Foreskin fibroblast (primary cell): ENCODE measurements at places on chromosomes 5 and 9.

DNA sequence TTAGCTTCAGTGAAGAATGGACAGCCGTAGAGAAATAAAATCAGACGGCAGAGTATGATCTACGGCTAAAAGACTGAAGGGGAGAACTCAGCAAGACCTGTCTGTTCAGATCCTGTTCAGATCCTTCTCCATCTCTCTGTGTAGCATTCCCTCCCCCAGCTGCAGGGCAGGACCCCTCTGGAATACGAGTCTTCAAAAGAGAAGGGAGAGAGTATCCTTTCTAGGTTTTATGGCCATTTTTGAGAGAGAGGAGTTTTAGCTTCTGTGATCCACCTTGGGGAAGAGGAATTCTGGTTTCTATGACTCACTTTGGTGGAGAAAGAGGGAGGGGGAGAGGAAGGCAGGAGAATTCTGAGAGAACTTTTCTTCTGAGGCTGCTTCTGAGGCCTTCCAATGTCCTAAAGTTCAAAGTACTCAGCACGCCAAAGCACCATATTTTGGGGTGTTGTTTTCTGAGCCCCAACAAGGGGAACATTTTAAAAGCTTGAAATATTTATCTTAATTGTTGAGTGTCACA is 194.4 kb upstream of the TLE4 start:
- DNase-seq = peak; percentile 46

DNA sequence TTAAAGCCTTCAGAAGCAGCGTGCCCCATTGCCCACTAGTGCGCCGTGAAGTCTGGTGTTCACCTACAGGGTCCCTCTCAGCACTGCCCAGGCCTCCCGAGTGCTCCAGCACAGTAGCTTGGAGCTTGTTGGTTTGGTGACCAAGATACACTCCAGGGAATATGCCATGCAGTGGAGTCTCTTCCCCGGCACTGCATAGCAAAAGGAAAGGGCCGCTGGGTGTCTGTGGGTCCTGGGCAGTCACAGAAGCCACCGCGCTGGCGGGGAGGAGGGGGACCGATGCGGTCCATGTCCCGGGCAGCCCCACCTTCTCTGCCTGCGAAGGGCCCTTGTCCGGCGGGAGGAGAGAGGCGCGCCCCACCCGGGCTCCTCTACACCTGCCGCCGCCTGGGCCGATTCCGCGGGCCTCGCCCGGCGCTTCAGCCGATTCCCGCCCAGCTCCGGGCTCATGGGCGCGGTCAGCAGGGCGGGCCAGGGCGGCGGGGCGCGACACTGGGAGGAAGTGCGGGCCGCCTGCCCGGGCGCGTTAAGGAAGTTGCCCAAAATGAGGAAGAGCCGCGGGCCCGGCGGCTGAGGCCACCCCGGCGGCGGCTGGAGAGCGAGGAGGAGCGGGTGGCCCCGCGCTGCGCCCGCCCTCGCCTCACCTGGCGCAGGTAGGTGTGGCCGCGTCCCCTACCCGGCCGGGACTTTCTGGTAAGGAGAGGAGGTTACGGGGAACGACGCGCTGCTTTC is at the start of gene SYK:
Gene SYK, plus strand, starts transcription at position 579 of the 732 bp plus-strand sequence. CDS start 42,080 bp downstream, outside the sequence.
- no peak for DNase-seq

GRCh38 chr9:36074870-36075532 is 38.3 kb downstream of the RECK start:
- peak; percentile 84 for DNase-seq

- peak; percentile 83 for DNase-seq
These were observed 250.0 kb downstream of the NR3C1 start for GRCh38 chr5:143153332-143154119.

DNA sequence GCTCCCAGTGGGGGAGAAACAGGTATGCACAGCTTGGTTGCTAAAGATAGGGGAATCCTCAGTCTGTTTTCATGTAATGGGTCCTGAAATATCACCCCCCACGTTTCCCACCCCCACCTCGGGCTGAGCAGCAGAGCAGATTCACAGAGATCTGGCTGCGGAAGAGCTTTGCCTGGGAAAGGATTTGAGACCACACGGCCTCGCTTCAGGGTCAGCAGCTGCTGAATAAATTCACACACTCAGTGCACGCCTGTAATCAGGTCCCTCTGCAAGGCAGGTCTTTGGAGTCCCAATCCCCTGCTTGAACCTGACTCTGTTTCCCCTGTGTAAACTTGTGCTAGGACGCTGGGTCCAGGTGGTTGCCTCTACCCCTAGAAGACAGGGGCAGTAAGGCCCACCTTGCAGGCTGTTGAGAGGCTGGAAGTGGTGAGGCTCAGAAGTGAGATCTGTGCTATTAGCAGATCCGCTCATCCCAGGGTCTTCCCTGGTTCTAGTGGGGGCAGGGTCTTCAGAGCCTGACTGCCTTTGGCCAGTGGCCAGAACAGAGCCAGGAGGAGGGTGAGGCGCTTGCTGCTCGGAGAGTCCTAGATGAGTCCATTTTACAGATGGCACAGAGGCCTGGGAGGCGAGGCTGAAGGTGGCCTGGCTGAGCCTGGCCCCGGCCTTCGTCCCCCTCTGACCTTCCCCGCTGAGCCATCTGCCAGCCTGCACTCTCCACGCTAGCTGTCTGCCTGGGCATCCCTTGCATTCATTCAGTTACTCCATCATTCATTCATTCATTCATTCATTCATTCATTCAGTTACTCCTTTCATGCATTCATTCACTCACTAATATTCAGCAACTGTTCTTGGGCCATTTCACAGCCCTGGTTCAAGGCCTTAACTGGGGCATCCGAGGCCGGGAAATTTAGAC is 16.7 kb upstream of the NEURL1B start:
- no peak for DNase-seq

GRCh38 chr5:137273511-137273910 is 225.6 kb downstream of the SPOCK1 start:
- no peak for DNase-seq

DNA sequence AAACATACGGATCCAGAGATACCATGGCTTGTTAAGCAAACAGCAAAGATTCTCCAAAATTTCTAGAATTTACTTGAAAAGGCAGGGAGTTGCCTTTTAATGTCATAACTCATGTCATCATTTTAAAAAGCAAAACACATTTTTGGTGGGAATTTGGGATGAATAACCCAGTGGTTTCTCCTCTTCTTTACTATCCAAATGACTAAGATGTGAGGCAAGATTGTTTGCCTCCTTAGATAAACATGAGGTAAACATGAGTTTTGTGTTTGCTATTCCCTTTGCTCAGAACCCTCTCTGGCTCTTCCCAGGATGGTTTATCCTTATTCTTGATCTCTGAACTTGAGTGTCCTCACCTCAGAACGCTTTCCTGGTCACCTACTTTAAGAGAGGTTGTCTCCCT is 267.0 kb downstream of the EBF1 start:
- DNase-seq = peak; percentile 70

DNA sequence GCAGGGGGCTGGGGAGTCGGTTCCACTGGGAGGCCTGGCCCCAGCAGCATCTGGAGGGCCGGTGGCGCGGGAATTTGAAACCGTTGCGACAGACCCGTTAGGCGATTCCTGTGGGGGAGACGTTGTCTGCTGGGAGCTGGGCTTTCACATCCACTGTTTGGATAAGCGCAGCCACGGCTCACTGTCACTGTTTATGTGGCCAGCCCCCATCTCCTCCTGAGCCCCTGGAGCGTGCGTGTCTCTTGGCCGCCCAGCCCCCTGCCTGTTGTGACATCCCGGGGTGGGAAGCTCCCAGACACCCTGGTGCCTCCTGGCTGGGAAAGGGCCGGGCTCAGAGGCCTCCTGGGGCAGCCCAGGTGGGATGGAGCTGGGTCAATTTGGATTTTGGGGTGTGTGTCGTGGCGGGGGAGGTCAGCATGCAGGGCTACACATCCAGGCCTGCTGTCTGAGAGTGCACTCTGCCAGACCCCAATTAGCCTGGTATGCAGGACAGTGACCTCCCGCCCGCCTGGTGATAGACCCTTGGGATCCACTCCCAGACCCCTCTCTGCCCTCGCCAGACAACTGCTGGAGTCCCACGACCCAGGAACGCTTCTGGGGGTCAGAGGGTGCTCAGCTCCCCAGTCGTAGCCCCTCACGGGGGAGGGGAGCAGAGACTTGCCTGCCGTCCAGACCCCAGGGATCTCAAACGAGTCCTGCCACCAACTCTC is 62.0 kb upstream of the RNU6ATAC start:
- peak; percentile 62 for DNase-seq

DNA sequence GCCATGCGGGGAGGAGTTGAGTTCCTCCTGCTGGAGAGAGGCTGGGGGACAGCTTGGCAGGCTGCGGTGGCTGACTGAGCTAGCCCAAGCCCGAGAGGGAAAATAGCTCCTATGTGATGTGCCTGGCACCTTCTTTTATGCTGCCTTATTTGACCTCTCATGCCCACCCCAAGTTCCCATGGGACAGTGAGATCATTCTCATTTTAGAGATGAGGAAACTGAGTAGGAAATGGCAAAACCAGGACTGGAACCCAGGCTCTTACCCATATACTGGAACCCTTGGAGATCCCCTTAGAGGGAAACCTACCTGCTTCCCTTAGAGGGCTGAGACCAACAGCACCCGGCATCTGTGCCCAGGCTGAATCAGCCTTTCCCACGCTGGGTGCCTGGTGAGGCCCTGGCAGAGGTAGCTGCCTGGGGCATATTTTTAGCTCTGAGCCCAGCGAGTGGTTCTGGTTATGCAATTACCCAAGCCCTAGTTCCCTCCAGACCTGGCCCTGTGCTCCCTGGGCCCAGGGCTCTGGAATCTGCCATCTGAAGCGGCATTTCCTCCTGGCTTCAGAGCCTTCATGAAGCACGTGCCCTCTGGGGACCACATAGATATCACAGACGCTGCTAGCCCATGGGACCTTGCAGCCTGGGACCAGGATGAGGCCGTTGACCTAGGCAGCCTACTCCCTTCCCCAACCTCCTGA is 23.6 kb downstream of the COL27A1 start:
- no peak for DNase-seq

- DNase-seq = no peak
These were observed 23.9 kb downstream of the PAX5 start for GRCh38 chr9:37010180-37010579.

GRCh38 chr5:124700333-124700732 is 46.1 kb downstream of the ZNF608 start:
- no peak for DNase-seq

- no peak for DNase-seq
These were observed 10.9 kb downstream of the AQP3 start for GRCh38 chr9:33436445-33436844.

GRCh38 chr9:129434187-129434586 is 186.7 kb downstream of the C9orf50 start:
- DNase-seq = no peak

DNA sequence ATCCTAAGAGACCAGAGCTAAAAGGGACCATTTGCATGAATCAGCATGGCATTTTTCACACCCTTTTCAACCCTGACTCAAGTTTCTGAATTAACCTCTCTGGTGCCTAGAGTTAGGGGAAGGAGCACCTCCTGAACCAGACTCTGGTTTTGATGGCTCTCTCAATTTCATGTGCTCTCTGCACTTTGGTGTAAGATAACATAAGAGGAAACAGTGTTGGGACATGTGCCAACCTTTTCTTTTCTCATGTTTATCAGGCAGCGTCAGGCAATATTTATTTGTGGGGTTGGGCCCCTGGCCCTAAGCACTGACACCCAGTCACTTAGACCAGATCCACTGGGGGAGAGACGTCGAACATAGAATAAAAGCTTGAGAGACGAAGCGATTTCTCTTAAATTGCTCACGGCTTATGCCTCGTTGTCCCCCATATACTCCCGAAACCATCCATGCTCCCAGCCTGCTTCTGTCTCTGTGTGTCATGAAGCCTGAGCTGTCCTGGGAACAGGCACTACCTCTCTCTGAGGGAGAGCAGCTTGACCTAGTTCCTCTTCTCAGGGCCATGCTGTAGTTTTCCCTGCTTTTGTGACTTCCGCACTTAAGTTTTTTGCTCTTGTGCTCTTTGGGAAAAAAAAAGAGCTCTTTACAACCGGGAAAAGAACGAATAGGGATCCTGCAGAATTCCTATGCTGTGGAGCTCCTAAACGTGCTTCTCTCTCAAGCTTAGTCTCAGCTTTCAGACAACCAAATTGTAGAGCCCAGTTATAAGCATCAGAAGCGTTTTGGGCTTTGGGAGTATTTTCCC is 195.7 kb downstream of the NR3C1 start:
- no peak for DNase-seq

DNA sequence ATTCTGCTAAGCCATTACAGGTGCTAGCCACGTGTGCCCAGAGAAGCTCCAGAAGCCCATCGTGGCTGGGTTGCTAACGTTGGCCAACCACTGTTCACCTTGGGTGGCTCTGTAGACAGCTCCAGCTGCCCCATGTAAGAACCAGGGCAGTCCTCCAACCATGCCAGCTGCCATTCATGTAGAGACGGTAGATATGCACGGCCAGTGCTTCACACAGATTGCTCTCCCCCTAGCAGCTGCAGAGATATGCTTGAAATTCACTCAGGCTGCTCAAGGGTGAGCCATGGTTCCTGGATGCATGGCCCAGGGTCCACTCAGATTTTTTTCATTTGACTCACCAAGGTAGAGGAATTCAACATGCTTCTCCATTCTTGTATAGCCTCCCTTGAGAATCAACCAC is 31.0 kb downstream of the GADD45G start:
- DNase-seq = no peak

DNA sequence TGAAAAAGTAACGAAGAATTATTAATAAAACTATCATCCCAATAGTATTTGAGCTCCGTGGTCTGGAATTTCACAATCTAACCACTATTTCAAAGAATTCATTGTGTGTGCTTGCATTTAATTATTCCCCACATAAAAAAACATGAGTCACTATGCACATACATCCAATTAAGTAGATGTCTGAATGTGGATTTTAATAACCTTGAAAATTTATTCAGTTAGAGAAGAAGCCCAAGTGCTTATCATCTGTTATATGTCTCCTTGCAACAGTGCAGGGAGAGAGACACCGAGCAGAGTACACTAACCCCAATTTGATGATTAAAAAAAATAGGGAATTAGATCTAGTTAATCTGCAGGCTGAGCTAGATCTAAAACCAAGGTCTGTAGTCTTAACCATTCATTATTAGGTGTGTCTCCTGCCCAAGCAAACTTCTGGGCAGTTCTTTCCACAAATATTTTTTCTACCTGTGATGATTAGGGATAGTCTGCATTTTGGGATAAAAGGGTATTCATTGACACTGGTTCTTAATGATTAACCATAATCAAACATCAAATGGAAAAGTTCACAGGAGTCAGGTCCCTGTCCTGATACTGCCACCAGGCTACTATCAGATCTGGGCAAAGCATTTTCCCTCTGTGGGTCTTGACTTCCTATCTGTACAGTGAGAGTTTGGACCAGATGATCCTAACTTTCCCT is 164.2 kb downstream of the GRIA1 start:
- peak; percentile 83 for DNase-seq

GRCh38 chr9:128109050-128109709 is 18.3 kb downstream of the PTGES2 start:
- no peak for DNase-seq
